ENCODE measurements at places on chromosomes 4 and X.

DNA sequence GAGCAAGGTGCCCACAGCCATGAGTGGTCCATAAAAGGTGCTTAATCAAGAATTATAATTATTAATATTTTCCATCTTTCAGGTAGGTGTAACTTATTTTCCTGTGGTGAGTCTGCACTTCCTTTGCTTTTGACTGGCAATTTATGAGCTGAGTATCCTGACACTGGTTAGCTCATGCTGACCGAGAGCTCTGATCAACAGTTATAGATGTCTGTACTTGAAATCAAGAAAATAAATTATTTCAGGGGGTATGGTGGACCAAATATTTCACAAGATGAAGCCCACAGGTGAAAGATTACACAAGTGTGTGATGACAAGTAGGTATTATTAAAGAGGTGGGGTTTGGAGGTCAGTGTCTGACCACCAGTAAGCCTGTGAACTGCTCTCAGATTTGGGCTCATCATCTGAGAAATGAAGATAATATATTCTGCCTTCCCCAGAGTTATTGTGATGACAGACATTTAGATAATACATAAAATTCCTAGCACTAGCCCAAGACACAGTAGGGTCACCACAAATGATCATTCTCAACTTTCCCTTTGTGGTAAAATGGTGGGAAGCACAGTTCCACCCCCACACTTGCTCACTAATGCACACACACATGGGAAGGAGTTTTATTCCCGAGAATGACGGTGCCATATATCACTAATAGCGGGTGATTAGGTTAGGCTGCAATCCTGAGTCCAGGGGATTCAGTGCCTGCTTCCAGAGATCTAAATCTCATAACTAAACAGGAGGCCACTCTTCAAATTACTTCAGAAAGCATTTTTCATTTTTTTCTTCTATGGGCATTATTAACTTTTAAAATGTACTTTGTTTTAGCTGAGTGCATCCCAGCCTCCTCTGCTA is 34.0 kb upstream of the PACRGL start:
- no peak for DNase-seq

DNA sequence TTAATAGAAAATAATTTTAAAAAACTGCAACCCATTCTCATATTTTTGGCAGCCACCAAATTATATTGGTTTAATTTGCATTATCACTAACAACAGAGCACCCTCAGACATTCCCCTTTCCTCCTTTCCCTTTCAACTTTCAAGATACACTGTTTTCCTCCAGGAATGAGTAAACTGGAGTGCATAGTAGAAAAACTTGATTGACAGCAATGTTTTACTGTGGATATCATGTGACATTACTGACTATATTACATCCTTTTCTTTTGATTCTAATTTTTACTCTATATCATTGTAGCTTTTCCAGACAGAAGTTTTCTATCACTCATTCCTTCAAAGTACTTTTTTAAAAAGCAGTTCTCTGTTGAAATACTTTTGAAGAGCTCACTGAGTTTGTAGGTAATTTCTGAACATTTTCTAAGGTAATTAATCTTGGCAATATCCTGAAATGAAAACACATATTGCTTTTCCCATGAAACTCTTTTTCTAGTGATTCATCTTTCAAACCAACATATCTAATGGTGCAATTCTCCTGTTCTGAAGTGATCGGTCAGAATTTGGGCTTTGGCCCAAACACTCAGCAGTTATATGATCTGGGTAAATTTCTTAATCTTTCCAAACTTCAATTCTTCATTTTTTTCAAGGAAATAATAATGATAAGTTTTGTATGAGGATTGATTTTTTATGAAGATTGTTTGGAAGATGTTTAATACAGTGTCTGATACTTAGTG is 920.4 kb upstream of the EPHA5 start:
- no peak for DNase-seq

DNA sequence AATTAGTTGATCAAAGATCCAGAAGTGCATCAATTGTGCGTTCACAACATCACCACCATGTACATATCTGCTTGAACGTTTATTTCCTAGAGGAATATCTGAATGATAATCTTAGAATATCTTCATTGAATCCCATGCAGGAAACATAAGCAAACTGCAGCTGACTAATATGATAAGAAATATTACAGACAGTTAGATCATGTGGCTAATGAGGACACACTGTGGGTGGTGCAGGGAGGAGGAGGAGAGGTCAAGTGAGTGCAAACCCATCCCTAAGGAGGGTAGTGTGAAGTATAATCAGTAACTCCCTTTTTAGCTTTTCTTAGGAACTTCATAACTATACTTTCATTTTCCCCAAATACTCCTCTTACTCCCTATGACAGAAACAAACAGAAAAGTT is 58.3 kb upstream of the HPGD start:
- no peak for DNase-seq

GRCh38 chr4:81377191-81377590 is 94.5 kb downstream of the RASGEF1B start:
- no peak for DNase-seq

GRCh38 chr4:133452678-133453077 is 303.6 kb downstream of the PCDH10 start:
- DNase-seq, result no peak

DNA sequence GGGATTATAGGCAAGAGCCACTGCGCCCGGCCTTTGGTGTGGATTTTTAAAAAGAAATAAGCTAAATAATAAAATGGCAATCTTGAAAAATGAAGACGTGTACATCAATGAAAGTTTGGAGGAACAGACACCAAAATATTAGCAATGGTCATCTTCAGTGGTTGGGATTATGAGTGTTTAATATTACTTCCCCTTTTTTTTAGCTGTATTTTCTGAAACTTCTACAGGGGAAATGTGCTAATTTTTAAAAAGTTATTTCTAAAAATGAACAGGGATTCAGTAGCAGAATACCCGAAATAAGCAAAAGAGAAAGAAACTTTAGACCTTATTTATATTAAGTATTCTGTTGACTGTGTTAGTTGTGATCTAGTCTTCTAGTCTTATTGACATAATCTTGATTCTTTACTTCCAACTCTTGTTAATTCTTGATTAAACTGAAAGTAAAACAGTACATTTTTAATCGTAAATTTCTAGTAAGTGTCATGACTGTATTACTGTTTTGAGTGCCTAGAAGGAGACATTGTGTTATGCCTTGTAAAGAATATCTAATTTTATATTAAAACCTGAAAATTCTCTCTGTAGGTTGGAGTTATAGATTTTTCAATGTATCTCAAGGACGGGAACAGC is 51.3 kb downstream of the RUFY3 start:
- DNase-seq, result no peak
